ENCODE measurements at places on chromosomes 4 and X.

DNA sequence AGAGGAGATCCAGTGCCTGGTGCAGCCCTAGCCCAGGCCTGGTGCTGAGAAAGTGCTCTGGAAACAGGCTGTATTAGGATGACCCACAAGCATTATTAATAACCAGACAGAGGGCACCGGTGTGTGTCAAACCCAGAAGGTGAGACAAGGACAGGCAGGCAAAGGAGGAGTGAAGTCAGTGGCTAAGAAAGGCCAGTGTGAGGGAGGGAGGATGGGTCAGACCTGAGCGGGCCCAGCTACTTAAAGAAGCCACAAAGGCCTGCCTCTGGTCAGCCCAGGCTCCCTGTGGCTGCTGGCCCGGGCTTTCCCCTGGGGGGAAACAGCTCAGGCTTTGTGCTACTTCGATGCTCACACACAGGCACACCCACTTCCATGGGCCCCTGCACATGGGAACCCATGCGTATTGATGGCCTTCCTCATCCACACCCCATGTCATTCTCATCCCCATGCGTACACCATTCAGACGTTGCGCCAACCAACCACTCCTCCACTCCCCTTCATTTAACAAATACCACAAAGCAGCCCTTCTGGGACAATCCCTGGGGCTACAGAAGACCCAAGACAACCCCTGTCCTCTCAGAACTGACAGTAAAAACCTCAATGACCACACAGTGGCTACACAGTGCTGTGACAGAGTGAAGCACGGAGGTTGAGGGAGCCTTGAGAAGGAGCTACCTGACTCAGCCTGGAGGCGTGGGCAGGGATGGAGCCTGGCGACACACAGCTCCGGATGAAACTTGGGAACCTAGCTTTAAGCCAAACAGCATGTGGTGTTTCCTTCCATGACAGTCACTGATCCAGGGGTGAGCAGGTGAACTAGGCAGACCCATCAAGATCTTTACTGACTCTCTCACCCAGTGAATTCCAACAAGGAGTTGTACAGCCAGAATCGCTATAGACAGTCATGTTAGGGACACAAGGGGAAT is 24.9 kb upstream of the MTM1 start:
- DNase-seq: no peak

GRCh38 chr4:110961066-110961465 is 338.2 kb upstream of the PITX2 start:
- no peak for DNase-seq

DNA sequence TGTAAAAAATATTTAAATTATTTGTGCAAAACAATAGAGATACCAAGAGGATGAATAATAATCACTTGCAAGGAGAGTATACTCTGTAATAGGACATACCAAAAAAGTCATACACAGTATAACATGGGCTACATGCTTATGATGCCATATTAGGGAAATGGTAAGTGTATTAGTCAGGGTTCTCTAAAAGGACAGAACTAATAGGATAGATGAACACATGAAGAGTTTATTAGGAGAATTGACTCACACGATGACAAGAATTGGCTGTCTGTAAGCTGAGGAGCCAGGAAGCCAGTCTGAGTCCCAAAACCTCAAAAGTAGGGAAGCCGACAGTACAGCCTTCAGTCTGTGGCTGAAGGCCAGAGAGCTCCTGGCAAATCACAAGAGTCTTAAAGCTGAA is 151.2 kb downstream of the DTHD1 start:
- no peak for DNase-seq

- no peak for DNase-seq
Measured at GRCh38 chr4:721261-722168, 15.9 kb downstream of the PCGF3 start.

GRCh38 chrX:42975906-42976305 is 197.9 kb upstream of the PPP1R2C start:
- no peak for DNase-seq

DNA sequence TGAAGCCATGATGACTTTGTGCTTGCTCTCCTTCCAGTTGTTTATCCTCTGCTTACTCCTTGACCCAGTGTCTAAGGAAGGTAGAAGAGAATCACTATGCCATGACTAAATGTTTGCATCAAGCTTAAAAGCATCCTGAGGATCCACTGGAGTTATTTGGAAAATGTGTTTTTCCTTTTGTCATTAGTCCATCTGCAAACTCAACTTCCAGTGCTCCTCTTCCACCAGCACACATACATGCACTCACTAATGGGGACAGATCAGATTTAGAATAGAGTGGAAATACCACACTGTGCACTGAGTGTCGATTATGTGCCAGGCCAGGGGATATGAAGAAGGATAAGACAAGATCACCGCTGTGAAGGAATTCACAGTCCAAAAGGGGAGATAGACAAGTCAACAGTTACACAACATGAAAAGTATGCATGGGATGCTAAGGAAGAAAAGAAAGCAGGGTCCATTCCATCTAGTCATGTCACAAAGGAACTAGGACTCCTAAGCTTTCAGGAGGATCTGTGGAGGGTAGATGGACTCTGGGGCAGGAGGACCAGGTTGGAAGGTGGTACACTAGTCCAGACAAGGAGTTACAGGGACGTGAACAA is 1.9 kb downstream of the OCIAD2 start:
- no peak for DNase-seq

DNA sequence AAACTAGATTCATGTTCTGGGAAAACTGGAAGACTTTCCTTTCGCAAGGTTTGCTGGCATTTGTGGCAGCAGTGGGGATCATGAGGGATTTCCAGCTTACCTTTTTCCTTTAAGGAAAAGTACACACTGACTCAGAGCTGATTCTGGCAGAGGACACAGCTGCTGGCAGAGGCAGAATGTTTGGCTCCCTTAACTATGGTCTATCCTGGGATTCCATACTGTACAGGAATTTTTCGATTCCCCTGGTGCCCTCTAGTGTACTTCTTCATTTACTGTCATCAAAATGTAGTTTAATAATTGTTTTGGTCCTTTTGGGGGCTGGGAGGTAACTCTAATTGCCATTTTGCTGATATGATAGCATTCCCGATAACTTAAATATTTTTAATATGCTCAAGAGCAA is 152.7 kb downstream of the GABRG1 start:
- DNase-seq: no peak

DNA sequence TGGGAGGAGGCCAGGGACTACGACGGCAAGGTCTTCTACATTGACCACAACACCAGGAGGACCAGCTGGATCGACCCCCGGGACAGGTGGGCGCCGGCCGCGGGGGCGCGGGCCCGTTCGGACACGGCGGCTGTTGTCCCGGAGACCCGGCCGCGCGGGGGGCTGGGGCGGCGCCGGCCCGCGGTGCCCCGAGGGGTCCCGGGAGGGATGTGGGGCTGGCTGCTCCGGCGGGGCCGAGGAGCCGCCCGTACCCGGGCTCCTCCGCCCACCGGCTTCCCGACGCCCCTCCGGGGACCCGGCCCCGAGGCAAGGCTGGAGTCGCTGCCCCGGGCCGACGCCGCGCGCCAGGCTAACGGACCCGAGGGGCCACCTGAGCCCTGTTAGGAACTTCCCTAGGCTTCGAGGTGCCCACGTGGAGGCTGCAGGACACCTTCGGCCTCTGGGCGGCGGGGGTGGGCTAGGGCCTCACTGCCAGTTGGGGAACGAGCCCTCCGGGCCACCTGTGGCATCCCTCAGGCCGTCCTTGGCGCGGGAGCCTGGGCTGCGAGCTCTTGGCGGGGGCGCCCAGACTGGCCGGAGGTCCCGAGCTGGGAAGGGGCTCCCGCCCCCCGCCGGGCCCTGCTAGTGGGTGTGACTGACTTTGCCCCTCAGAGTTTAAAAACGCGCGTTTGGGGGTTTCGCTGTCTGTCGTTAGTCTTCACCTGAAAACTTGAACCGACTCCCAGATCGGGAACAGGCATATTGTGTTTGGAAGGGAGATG is 660 bp downstream of the WWC2 start:
- DNase-seq: no peak

DNA sequence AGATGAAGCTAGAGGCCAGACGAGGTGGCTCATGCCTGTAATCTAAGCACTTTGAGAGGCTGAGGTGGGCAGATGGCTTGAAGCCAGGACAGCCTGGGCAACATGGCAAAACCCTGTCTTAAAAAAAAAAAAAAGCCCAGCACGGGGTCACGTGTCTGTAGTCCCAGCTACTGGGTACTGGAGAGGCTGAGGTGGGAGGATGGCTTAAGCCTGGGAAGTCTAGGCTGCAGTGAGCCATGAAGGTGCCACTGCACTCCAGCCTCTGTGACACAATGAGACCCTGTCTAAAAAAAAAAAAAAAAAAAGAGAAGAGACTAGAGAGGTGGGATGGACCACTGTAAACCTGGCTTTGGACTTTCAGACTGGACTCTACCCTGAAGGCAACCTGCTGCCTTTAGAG is 10.7 kb upstream of the LRBA start:
- DNase-seq: no peak

- DNase-seq: no peak
Measured at GRCh38 chrX:125150231-125150630, 169.4 kb upstream of the TEX13C start.

DNA sequence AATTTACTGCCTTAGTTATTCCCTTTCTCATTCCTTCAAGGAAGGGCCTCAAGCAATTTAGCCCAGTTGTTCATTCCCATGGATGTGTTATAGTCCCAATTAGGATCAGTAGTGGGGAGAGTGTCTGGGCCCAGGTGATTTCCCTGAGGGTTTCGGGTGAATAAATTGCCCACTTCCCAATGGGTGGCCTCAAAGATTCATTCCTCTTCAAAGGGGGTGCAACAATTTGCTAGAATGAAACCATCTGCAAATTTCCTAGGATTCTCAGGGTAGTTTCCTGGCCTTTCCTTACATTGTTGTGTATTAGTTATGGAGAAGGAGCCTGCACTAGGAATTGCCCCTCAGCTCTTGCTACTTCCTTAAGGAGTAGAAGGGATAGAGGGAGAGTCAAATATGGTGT is 6.3 kb upstream of the AREG start:
- no peak for DNase-seq

GRCh38 chr4:182206916-182207315 is 36.3 kb upstream of the TENM3 start:
- no peak for DNase-seq

GRCh38 chr4:85696661-85697060 is 221.7 kb downstream of the ARHGAP24 start:
- DNase-seq: no peak

DNA sequence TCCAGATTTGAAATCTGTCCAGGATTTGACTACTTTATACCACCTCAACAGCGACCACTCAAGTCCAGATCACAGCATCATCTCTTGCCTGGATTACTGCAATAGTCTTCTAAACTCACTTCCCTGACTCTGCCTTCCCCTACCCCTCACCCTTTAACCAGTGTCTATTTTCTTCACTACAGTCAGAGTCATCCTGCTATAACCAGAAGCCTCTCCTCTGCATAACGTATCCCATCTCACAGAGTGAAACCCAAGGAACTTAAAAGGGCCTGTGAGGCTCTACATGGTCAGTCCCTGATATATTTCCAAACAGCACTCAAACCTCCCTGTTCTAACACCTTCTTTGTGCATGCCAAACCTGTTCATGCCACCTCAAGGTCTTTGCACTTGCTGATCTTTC is 40.7 kb upstream of the SCOC start:
- no peak for DNase-seq

DNA sequence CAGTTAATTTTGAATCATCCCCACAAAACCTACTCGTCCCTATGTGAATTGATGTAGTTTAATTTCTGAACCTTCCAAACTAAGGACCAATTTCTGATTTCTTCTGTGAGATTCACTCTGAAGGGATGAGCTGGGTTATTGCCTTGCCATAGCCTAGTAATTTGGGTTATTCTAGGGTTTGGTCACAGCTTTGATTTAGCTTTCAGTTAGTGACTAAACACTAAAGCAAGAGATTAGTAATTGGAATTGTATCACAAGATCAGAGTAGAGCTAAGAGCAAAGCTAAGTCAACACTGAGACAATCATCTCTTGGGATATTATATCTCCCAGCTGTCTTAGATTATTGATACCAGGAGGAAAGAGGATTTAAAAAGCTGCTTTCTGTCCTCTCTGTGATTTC is 588.0 kb downstream of the CCSER1 start:
- no peak for DNase-seq

- DNase-seq: no peak
Measured at GRCh38 chrX:71910986-71911730, 513 bp downstream of the NHSL2 start.

DNA sequence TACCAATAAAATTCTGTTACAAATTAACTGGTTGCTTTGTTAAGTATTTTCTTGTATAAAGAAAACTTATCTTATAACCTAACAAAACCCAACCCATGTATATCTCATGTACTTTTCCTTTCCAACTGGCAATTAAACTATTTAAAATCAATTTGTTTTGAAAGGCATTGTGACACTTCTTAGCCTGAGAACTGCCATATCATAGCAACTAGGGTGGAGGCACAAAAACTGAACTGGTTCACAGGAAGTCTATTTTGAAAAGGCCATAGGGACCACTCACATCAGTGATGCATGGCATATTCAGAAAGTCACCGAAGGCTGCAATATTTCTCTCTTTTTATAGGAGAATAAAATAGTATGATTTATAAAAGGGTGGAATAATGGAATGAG is 40.5 kb upstream of the ARSJ start:
- no peak for DNase-seq

- DNase-seq: no peak
Measured at GRCh38 chr4:28488021-28488420, 1627.4 kb downstream of the STIM2 start.

DNA sequence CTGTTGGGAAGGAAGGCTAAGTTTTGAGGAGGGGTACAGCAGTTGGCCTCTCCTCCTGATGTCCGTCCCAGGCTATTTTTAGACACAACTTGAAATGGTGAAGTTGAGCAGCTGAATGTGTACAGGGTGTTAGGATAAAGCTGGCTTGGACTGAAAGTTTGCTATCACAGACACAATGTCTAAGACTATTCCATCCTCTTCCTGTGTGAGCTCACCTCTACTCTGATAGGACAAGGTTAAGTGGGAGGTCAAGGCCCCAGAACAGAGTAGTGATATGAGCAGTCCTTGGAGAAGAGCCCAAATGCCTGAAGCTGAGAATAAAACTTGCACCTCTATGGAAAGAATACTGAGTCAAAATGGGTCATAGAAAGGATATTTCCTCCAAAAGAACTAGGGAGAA is 4.1 kb downstream of the ATP1B4 start:
- no peak for DNase-seq

DNA sequence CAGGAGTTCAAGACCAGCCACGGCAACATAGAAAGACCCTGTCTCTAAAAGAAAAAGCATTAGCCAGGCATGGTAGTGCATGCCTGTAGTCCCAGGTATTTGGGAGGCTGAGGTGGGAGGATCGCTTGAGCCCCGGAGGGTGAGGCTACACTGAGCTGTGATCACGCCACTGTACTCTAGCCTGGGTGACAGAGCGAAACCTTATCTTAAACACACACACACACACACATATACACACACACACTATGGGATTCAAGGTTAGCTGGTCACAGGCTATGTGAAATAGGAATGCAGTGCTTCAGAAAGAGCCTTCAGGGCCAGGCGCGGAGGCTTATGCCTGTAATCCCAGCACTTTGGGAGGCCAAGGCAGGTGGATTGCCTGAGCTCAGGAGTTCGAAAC is 23.5 kb downstream of the NLGN3 start:
- no peak for DNase-seq

DNA sequence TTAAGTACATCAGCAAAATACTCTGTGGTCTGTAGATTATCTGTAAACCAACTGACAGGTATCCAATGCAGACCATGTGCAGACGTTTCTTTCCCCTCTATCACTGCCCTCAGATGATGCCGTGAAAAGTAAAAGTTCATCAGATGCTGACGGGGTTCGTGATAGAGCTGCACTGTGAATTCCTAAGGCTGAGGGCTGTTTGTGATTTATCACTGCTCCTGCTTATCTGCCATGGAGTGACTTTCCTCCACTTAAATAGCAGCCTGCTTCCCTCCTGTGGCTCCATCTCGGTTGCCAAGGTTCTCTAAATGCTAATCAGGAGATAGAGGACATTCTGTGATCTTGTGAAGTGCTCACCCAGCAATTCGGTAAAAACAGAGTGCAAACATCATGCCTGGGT is 89.3 kb upstream of the SRD5A3 start:
- DNase-seq: no peak

Measured in stimulated activated CD8-positive, alpha-beta memory T cell treated with anti-CD3 and anti-CD28 coated beads, Interleukin-4, amount 100 ng/mL, for 1 hour (primary cell).